ENCODE measurements at places on chromosomes 3 and 15. TPM values are rescaled to one million over a fixed set of nuclear protein-coding genes. Genes with fewer than 3 reads are reported as not detected.

The SGO1 gene
- 6.9 TPM for total RNA-seq

- no peak for DNase-seq
Observed at GRCh38 chr3:16329826-16330129, 64.8 kb downstream of the OXNAD1 start.

The RASL12 gene
- 0.92 TPM for total RNA-seq

- no peak for DNase-seq
Observed at GRCh38 chr3:184361932-184362667, 590 bp downstream of the POLR2H start.

DNA sequence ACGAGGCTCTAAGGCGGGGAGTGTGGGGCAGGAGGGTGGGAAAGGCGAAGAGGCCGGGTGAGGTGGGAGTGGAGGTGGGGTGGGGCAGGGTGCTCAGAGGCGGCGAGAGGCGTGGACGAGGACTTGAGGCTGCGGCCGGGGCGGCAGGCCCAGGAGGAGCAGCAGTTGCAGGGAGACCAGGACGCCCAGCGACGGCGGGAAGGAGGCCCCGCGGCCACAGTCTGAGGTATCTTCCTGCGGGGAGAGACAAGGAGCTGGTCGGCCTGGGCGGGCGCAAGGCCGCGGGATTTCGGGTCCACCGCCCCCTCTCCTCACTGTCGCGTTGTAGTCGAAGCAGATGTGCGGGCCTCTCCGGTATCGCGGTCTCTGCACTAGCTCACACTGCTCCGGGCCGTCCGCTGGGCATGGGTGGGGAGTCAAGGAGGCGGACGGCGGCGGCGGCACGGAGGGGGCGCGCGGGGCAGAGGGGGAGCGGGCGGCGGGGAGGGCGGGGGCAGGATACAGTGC is 5.3 kb upstream of the TMEM115 start:
- DNase-seq = no peak

The NRROS gene
- total RNA-seq = 2.5 TPM

GRCh38 chr15:91496754-91497691 is 356.5 kb upstream of the SLCO3A1 start:
- no peak for DNase-seq

- DNase-seq = no peak
Observed at GRCh38 chr3:69300296-69300695, 85.6 kb downstream of the FRMD4B start.

The NTRK3 gene
- total RNA-seq = 0.34 TPM

GRCh38 chr15:29962407-29962806 is 120.3 kb upstream of the GOLGA8J start:
- DNase-seq = no peak

The RLBP1 gene
- not detected for total RNA-seq

GRCh38 chr3:37956723-37957538 is 33.7 kb upstream of the VILL start:
- no peak for DNase-seq

The TYRO3 gene
- total RNA-seq = 5.2 TPM

The ATP13A5 gene
- total RNA-seq = not detected

The SPATA16 gene
- total RNA-seq = not detected

DNA sequence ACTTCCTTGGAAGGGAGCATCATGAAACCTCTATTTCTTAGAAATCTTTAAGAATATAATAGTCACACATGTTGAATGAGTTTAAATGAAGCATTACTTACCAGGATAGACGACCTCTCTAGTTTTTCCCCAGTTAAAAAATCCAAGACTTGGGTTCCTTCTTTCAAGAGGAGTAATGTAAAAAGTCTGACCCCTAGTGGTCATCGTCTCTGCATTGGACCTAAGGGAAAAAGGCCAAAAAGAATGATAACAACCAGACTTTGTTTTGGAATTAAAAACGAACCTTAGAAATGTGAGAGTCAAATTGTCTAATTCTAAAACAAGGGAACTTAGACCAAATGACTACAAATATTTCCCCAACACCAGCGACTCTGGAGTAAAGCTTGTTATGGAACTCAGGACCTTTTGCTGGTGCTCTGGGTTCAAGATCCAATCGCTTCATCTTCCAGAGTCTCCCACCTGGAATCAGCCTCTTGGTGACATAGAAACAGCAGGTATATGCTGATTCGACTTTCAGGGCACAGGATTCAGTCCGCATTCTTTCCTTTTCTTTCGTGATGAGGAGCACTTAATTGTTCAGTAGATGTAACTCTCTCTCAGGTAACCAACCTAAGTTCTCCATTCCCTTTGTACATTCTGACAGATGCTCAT is 214.8 kb upstream of the TPRG1 start:
- DNase-seq = no peak

DNA sequence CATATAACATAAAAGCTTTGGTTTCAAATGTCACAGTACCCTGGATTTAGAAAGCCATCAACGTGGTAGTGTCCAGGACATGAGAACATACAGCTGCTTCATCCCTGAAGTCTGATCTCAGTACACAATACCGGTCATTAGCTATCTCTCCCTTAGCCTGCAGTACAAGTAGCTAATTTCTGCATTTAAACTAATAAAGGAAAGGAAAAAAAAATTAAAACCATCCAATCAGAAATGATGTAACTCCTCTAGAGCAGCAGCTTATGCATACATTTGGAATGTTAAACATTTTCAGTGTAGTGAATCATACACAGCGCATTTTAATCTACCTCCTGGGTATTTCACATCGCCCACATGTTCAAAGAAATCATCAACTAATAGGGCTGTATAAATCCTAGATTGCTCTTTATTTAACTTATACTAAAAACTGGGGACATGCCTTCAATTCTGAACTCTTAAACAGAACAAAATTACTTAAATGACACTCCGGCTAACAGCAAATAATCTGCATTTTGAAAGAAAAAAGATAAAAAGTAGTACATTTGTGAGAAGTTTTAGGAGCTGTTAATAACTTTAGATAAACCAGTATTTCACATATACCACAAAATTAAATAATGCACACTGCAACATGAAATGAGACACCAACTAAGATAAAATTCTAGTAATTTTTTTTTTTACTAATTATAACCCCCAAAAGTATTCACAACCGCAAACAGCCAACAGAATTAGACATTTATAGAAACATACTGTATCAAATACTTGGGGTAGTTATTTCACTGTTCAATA is 3.7 kb downstream of the IGF2BP2 start:
- DNase-seq = no peak

The CFAP92 gene
- 1.7 TPM for total RNA-seq

- DNase-seq = peak; percentile 82
Observed at GRCh38 chr3:12294885-12295580, 6.2 kb downstream of the PPARG start.

The FRMD4B gene
- 13.6 TPM for total RNA-seq

DNA sequence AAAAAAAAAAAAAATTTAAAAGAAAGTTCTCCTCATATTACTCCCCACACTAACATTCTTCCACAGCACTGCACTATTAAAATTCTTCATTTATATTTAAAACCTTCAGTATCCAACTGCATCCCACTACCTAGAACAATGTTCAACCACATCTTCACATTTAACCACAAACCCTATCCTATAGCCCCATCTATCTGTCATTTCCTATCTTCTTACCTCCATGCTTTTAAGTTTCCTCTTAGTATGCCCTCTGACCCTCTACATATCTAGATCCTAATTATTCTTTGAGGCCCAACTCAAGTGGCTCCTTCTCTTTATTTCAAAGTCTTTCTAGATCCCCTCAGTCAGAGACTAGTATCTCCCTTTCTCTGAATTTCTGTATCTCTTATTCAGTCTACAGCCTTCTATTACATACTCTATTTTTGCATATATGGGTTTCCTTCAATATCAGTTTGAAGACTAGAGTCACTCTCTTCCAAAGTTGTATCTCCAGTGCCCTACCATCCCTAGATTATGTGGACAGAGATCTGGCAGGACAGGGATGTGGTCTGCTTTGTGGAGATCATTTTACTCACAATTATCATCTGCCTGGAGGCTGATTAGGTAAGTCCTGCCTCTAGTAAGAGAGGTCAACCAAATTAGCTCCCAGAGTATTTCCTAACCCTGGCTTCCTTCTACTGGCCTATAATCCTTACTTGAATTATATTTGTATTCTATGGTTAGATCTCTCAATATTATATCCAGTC is 1.4 kb downstream of the CIAO2A start:
- no peak for DNase-seq

- DNase-seq = no peak
Observed at GRCh38 chr15:57048930-57049549, 130.6 kb downstream of the TCF12 start.

GRCh38 chr3:82044930-82045705 is 283.7 kb upstream of the GBE1 start:
- DNase-seq = peak; percentile 9

- no peak for DNase-seq
Observed at GRCh38 chr3:38117163-38117716, 19.7 kb downstream of the ACAA1 start.

GRCh38 chr3:10187290-10187876 is 22.7 kb downstream of the IRAK2 start:
- DNase-seq = no peak

GRCh38 chr3:53194210-53195065 is 33.4 kb downstream of the PRKCD start:
- peak; percentile 32 for DNase-seq

- no peak for DNase-seq
Observed at GRCh38 chr3:37715358-37715757, 146.3 kb upstream of the CTDSPL start.

DNA sequence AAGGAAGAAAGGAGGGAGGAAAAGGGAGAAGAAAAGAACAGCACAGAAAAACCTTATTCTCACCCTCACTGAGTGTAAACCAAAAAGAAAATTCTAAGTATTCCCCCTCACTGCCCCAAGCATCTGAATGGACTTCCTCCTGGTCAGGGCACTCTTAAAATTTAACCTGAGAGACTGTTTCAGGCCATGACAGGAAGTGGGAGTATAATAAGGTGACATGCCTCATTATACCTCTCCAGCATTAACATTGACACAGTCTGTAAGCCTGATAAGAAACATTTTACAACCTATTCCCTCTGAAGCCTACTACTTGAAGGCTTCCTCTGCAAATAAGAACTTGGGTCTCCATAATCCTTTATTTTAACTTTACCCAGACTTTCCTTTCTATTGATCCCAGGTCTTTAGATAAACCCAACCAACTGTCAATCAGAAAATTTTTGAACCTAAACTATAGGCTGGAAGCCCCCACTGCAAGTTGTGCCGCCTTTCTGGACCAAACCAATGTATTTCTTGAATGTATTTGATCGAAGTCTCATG is 41.7 kb downstream of the SLCO2A1 start:
- no peak for DNase-seq

The FAM81A gene
- 0.75 TPM for total RNA-seq

DNA sequence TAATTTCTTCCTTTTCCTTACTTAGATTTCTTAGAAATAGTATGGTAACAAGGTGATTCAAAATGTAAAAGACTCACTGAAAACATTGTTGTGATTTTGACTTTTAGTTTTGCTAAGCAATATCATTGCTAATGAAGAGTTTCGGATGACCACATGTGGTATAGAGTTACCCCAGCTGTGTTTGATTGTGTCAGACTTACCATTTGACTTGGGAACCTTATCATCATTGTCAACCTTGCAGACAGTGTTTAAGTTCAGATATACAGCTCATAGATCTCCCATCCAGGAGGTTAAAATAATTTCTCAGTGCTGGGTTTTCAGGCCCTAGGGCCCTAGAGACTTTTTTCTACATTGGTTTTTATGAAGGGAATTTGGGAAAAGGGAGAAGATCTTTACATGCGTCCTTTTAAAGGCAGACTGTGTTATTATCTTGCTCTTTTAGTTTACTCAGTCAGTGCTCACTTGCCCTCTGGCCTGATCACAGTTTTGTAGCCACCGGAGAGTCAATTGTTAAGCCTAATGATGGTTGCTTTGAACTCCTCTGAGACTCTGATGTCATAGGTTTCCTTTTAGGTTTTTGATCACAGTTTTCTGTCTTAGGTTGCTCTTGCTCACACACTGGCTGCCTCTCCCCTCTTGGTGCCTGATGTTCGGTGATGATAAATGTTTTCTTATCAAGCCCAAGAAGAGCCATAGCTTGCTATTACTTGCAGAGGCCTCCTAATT is 133.5 kb upstream of the ZPLD1 start:
- DNase-seq = no peak

DNA sequence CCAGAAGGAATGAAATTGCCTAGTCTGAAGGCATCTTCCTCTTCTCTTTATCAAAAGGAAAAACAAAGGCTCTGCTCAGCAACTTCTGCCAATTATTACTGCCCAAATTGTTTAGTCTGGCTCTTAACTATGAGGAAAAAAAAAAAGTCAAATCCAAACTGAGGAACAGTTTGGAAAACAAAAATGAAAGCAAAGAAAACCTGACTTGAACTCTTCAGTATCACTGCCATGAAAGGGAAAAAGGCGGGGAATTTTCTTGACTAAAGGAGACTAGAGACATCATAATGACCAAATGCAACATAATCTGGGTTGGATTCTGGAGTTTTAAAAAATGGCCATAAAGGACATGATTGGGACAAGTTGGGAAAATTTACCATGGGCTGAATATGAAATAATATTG is 156.3 kb downstream of the STT3B start:
- no peak for DNase-seq

The CNTN6 gene
- total RNA-seq = 0.34 TPM

The BFSP2 gene
- total RNA-seq = 0.96 TPM

- DNase-seq = no peak
Observed at GRCh38 chr3:195895861-195896360, 12.4 kb downstream of the TNK2 start.

DNA sequence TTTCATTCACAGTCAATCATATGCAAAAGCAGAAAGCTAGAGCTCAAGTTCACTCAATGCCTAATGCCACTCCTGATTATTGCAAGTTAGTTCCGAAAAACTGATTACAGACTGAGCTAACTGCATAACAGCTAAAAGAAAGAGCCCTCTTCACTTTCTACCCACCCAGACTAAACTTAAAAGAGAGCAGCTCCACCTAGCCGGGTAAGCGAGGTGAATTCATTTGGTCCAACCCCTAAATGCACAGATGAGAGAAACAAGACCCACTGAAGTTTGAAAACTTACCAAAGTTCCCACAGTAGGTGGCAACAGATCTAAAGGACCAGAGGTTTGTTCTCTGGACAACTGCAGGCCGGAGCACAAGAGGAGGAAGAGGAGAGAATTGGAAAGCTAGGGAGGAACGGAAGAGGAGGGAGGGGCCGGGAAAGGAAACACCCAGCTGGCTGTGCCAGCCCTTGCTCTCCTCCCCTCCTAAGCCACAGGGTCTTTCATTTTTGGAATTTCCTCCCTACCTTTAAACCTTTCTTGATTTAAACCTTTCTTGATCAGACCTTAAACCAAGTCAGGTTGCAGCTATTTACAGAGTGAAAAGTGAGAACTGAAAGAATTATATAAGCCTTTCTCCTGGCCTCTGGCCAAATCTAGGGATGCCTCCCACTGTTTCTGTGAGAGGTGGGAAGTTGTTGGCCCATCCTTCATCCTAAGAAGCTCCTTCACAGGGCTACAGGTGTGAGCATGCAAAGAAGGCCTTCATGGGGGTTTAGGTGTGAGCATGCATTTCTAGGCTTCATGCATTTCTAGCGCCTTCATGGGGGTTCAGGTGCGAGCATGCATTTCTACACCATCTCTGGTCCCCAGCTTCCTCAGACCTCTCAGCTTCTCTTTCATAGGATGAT is 114.7 kb upstream of the LMOD3 start:
- DNase-seq = no peak

Measured in kidney epithelial cell (primary cell).